Immature natural killer cell (primary cell): ENCODE measurements at places on chromosomes 2 and 18. TPM values are rescaled to one million over a fixed set of nuclear protein-coding genes. Genes with fewer than 3 reads are reported as not detected.
A peak's percentile ranks its signal among the peaks of the same experiment; 100 is the strongest.

LHCGR gene
- not detected for polyA plus RNA-seq

IL1F10 gene
- polyA plus RNA-seq, result not detected

- H3K4me3 ChIP-seq, result no peak overlapping the region
- peak; percentile 5 for DNase-seq
- peaks cover 2% of the 10 kb centered on the region for H3K4me1 ChIP-seq
These were observed 27.6 kb downstream of the BCL11A start for GRCh38 chr2:60525899-60526298.

DNA sequence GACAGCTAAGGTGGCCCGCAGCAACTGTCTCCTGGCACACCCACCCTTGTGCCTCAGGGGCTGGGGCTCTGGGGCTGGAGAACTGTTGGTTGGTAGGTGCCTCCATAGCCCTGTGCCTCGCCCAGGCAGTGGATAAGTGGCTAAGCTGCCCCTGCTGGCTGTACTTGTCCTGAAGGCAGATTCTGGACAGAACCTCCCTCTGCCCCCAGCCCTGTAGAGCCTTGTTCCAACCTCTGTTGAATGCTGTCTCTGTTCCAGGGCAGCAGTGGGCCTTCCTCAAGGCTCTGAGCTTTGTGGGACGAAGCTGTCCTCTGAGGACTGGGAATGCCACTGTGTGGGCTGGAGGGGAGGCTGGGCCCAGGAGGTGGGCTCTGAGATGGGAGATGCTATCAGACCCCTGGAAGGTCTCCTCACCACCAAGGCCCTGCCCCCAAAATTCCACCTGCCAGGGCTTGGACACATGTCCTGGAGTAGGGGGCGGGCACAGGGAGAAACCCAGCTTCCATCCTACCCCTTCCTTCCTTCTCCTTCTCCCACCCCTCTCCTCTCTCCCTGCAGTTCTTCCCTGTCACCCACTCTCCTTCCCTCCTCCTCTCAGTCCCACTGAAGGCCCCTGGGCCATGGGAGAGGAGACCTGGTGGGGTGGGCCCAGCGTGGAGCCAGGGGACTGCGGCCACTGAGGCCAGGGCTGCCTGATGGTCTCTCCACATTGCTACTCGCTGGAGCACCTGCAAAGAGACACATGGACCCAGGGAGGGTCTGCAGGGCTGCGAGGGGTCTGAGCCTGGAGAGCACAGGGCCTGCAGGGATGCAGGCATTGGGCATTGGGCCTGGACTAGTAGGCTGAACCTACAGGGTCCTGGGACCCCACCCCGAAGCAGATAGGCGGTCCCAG, 1.7 kb upstream of the PDCD1 start:
- peaks cover 14% of the 10 kb centered on the region for H3K27me3 ChIP-seq
- peaks cover 31% of the 10 kb centered on the region for H3K4me1 ChIP-seq
- no peak for DNase-seq
- no peak overlapping the region for H3K27ac ChIP-seq
- no peak overlapping the region for H3K4me3 ChIP-seq
- H3K36me3 ChIP-seq, result no peaks in the 10 kb centered on the region

GLS gene
- 37.8 TPM for polyA plus RNA-seq

- H3K36me3 ChIP-seq, result no peaks in the 10 kb centered on the region
- no peak overlapping the region for H3K27ac ChIP-seq
- no peaks in the 10 kb centered on the region for H3K27me3 ChIP-seq
- H3K4me3 ChIP-seq, result no peak overlapping the region
- DNase-seq, result no peak
- H3K4me1 ChIP-seq, result no peaks in the 10 kb centered on the region
These were observed 47.7 kb upstream of the WDR75 start for GRCh38 chr2:189393440-189394111.
